ENCODE measurements at places on chromosomes 3 and 15. TPM values are rescaled to one million over a fixed set of nuclear protein-coding genes. Genes with fewer than 3 reads are reported as not detected.

The EHHADH gene
- 3.1 TPM for total RNA-seq

The CYP8B1 gene
- total RNA-seq = not detected

The TMEM40 gene
- 0.08 TPM for total RNA-seq

The C3orf22 gene
- not detected for total RNA-seq

The KATNBL1 gene
- 41.6 TPM for total RNA-seq

The ALDH1A3 gene
- 19.5 TPM for total RNA-seq

The AEN gene
- 72.0 TPM for total RNA-seq

The WNT5A gene
- 0.82 TPM for total RNA-seq

The RNF111 gene
- 20.6 TPM for total RNA-seq

The SEMA6D gene
- not detected for total RNA-seq

The DUOX1 gene
- not detected for total RNA-seq

The A4GNT gene
- not detected for total RNA-seq

The LRTM1 gene
- total RNA-seq = not detected

The GNAT1 gene
- total RNA-seq = not detected

The ST3GAL6 gene
- 1.2 TPM for total RNA-seq

The CD200R1 gene
- total RNA-seq = 0.14 TPM

The FOXP1 gene
- total RNA-seq = 10.2 TPM

The CCDC33 gene
- 7.3 TPM for total RNA-seq

The MNS1 gene
- total RNA-seq = 2.5 TPM
